ENCODE measurements at places on chromosomes 16 and 17.

- no peak for DNase-seq
Observed at GRCh38 chr16:12148120-12148519, 171.6 kb downstream of the SNX29 start.

DNA sequence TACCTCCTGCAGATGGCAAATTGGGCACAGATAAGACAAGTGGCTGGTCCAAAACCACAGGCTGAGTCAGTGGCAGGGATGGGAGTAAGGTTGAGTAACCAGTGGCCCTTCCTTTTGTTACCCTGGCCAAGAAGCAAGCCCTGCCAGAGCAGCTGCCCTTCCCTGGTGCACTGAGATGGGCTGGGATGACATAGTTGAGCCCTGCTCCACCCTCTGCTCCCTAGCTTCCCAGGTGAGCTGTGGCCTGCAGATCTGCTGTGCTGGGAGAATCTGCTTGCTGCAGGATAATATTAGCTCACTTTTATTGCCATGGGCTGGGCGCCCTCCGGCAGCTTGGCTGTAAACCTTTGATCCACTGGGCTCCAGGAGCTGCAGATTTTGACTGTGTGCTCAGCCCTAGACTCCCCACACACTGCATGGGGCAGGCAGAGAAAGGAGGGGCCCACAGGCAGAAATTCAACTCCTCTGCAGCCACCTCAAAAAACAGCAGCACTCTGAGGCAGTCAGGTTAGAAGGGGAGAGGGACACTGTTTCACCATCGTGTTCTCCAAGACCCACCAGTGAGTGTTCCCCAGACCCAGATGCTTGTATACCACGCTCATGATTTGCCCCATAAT is 101.8 kb downstream of the CBLN1 start:
- no peak for DNase-seq

DNA sequence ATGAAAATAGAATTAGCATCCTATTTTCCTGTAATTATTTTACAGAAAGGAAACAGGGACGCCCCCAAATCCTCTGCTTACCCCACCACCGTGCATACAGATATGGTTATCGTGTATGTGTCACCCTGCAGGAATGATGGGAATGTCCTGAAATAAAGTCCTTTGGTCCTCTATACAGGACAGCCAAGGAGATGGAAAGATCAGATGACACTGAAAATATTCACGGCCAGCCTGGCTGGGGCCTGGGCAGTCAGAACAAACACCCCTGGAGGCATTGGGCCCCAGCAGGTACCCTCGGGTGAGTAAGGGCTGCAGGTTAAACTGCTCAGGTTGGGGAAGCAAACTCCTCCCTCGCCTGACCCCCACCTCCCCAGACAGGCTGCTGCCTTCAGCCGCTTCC is 368.0 kb downstream of the FOXL1 start:
- no peak for DNase-seq

- no peak for DNase-seq
Observed at GRCh38 chr16:24988593-24989338, 26.4 kb downstream of the ARHGAP17 start.

DNA sequence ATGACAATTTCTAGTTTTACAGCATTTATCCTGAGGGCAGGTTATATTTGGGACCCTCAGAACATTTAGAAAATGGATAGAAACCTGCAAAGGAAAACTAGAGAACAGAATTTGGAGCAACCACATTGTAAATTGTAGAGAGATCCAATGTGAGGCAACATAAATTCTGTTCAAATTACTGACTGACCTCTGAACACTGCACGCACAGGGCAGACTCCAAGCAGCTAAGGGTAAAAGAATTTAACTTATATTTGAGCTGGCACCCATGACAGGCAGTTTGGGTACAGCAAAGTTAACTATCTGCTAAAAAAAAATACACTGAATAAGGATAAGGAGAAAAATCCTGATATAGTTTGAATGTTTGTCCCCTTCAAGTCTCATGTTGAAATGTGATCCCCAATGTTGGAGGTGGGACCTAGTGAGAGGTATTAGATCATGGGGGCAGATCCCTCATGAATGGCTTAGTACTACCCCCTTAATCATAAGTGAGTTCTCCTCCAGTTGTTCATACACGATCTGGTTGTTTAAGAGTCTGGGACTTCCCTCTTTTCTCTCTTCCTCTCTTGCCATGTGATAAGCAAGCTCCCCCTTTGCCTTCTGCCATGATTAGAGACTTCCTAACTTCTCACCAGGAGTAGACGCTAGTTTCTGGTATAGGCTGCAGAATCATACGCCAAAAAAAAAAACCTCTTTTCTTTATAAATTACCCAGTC is 75.7 kb downstream of the FBXL20 start:
- DNase-seq = no peak

GRCh38 chr16:27363246-27363632 is 38.7 kb upstream of the IL21R start:
- no peak for DNase-seq

DNA sequence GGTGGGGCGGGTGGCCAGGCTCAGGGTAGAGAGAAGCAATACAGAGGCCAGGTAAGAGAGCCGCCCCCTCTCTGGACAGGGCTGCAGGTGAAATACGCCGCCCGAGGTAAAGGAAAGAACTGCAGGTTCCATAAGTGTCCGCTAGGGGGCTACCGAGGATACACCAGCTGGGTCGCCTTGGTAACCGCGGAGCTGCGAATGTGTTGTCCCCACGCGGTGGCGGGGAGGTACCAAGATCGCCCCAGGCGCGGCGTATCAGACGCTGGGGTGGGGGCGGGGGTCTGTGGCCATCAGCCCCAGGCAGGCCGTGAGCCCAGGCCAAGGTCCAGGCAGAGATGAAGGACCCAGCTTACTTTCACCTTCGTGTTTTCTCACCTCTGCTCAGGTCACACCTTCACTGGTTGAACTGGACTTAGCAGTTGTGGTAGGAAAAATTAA is 18.4 kb upstream of the ZFP90 start:
- peak; percentile 74 for DNase-seq

DNA sequence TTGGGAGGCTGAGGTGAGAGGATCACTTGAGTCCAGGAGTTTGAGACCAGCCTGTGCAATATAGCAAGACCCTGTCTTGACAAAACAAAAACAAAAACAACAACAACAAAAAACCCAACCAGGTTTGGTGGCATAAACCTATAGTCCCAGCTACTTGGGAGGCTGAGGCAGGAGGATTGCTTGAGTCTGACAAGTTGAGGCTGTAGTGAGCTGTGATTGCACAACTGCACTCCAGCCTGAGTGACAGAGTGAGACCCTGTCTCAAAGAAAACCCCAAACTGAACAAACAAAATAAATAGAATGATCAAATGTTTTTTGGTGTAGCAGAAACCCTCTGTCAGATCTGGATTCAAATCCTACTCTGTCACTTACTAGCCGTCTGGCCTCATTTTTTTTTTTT is 16.0 kb upstream of the SYT17 start:
- no peak for DNase-seq

DNA sequence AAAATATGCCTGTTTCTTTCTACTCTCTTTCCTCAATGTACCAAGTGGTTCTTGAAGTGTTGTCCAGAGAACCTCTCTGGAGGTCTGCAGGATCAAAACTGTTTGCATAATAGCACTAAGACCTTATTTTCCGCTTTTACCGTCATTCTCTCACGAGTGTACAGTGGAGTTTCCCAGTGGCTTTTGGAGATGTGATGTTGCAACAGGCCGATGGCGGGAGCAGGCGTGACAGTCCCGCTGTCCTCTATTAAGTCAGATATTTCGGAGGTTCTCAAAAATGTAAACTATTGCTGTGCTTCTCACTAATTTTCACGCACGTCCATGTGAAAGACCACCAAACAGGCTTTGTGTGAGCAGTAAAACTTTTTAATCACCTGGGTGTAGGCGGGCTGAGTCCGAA is 8.3 kb upstream of the GPRC5B start:
- DNase-seq = no peak

GRCh38 chr16:63461248-63461841 is 1425.1 kb upstream of the CDH8 start:
- no peak for DNase-seq

- no peak for DNase-seq
Observed at GRCh38 chr16:70250748-70251628, 752 bp downstream of the EXOSC6 start.

- no peak for DNase-seq
Observed at GRCh38 chr17:14197586-14197985, 39.1 kb downstream of the CDRT15 start.

- DNase-seq = no peak
Observed at GRCh38 chr17:17147821-17148220, 58.3 kb downstream of the PLD6 start.

GRCh38 chr17:4453812-4454591 is 20.3 kb downstream of the SPNS3 start:
- DNase-seq = no peak

DNA sequence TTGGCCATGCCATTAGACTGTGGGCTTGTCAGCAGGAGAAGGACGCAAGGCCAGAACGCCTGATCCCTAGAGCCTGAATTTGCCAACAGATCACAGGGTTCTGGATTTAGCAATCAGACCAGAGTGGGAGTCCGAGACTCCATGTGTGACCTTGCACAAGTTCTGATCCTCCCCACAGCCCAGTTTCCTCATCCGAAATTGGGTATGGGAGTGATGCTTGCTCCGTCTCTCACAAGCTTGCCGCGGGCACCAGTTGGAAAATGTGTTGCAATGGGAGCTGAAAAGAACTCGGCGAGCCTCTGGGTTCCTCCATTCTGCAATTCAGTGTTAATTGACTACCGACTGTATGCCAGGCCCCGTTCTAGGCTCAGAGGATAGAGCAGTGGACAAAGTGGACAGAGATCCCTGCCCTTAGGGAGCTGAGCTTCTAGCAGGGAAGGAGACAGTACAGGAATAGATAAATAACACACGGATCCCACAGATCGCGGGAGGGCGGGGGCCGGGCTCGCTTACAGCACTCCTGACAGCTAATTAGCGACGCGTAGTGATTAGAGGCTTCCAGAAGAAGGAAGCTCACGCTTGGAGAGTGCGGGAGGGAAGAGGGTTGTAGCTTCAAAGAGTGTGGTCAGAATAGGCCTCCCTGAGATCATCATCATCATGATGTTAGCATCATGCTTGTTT is 150.4 kb upstream of the CIBAR2 start:
- DNase-seq = no peak

- no peak for DNase-seq
Observed at GRCh38 chr17:79740413-79740812, 9.7 kb downstream of the ENPP7 start.

DNA sequence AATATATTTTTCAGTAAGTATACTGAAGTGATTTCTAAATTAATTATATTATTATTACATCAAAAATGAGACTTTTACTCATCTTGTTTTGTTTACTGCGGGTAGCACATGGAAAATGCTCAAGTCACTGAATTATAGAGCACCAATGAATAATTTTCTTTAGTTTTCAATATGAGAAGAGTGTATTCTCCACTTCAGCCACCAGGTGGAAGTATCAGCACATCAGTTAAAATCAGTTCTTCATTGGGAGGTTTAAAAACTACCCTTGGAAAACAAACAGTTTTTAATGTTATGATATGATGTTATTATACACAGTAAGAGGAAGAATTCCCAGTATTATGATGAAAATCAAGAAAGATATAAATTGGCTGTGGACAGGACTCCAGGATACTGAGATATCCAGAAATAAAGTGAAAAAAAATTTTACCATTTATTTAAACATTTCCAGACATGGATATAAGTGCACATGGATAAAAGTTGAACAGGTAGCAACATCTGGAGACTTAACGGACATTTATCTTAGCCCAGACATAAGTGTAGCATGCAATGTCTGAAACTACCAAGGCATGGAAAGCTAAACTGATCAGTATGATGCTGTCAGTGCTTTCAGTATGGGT is 467.3 kb downstream of the KCNJ2 start:
- no peak for DNase-seq

GRCh38 chr17:4180791-4181190 is 37.8 kb downstream of the CYB5D2 start:
- DNase-seq = no peak

GRCh38 chr17:4998732-4999429 is 1.1 kb downstream of the KIF1C start:
- DNase-seq = no peak

DNA sequence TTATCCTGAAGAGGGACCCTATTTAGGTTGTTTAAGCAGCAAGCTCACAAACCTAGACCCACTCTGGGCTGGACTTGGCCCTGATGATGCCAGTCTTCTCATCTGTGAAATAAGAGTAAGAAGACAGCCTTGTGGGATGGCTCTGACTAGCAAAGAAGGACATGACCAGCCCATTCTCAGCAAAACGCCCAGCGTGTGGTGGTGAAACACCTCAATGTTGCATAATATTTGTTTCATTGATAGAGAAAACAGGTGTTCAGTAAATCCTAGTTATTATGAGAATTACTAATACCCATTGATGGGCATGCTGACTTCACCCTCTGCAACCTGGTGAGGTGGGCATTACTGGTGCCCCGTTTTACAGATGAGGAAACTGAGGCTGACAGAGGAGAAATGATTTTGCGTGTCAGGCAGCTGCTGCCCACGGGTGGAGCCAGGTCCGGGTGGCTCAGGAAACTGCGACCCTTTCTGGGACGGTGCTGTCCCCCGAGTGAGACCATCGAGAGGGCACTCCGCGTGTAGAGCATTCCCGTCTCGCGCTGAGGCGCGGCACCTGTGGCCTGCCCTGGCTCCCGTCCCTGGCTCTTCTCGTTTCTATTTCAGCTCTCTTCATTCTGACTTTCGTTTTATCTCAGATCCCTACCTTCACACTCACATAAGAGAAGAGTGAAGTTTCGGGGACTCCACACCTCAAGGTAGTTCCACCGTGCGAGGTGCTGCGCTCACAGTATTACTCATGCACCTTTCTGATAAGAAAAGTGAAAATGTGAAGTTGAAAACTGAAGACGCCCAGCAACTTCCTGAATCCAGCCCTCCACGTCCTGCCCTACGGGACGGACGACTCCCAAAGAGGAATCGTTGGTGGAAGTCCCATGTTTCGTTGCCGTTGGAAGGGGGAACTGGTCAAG is 48.5 kb downstream of the IRF8 start:
- no peak for DNase-seq

DNA sequence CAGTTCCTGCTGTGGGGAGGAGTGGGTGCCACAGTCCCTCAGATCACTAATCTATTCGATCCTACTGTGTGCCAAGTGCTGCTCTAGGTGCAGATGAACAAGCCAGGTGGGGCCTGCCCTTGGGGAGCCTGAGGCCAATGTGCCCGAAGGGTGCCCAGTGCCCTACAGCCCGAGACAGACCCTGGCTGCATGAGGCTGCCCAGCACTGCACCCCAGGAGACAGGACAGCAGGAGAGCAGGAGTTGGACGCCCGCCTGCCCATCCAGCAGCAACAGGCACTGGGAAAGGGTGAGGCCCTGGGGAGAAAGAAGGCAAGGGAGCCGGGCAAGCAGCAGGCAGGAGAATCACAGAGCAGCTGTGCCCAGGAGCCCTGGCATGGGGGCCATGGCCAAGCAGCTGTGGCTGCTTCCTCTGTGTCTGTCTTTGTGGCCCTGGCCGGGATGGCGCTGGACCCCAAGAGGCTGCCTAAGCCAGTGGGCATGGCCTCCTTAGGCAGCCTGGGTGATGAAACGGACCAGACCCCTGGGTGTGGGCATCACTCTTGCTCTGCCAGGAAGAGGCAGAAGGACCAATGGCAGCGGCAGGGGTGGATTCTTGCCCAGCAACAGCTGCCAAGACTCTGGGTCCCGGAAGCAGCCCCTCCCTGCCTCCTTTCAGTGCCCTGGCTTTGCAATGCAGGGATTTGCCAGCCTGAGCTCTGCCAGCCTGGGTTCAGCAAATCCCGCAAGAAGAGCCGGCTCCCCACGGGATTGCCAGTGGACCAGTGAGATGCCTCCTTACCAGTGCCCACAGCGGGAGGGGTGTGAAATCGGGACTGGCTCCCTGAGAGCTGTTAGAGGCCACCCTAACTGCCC is 179.6 kb upstream of the TNRC6C start:
- no peak for DNase-seq

GRCh38 chr17:3718201-3718600 is 5.5 kb upstream of the HASPIN start:
- DNase-seq = no peak

- no peak for DNase-seq
Observed at GRCh38 chr16:86789621-86790051, 211.3 kb downstream of the FOXL1 start.

Data from activated T-helper 1 cell treated with anti-CD3 and anti-CD28 coated beads, Interleukin-2, amount 50 U/mL, for 16 hours (primary cell).